H9 (cell line): ENCODE measurements at places on chromosomes 2 and 18.

- peaks cover 2% of the 10 kb centered on the region; the same call in 1 of the 2 replicates for H3K4me1 ChIP-seq
- H3K27me3 ChIP-seq, result no peaks in the 10 kb centered on the region
These were observed 88.1 kb upstream of the CYP26B1 start for GRCh38 chr2:72235497-72236415.

GRCh38 chr18:9539938-9540337 is 64.6 kb downstream of the RALBP1 start:
- H3K4me3 ChIP-seq, result no peak overlapping the region
- DNase-seq, result no peak
- H3K27ac ChIP-seq, result no peak overlapping the region
- no peaks in the 10 kb centered on the region for H3K27me3 ChIP-seq
- H3K4me1 ChIP-seq, result no peaks in the 10 kb centered on the region; the same call in 1 of the 2 replicates

DNA sequence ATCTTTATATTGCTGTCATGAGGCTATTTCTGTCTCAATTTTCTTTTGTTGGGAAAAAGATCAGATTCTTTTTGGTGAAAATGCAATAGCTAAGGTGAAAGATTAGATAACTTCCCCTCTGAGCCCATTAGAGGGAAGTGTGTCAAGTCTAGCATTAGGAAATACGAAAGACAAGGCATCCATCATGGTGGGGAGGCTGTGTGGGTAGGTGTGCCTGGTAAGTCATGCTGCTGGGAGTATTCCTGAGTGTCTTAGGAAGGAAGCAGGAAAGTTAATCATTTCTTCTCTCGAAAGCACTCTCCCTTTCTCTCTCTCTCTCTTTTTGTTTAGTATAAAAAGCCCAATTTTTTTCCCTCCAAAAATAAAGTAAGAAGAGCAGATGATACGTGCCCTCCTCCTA is 780.2 kb upstream of the FSHR start:
- no peak for DNase-seq
- no peak overlapping the region for H3K4me3 ChIP-seq
- no peaks in the 10 kb centered on the region for H3K4me1 ChIP-seq
- H3K27ac ChIP-seq, result no peak overlapping the region
- H3K27me3 ChIP-seq, result peaks cover 36% of the 10 kb centered on the region

DNA sequence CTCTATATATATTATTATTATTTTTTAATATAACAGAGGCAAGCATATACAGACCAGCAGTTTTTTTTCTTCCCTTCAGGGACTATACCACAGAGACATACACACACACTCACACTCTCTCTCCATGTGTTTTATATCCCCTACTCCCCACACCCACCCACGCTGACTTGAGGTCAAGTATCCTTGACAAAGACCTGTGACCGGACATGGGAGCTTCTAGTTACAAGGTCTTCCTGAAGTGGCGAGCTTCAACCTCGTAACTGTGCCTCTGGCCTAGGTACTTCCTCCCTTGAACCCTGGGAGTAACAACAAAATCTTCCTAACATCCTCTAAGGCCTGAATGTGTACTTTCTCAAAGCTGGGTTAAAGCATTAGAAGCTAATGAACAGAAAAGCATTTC is 52.5 kb downstream of the POLR1A start:
- H3K4me1 ChIP-seq, result no peaks in the 10 kb centered on the region
- peaks cover 88% of the 10 kb centered on the region for H3K36me3 ChIP-seq
- no peak overlapping the region for H3K4me3 ChIP-seq
- peak; percentile 5 for DNase-seq
- H3K27me3 ChIP-seq, result no peaks in the 10 kb centered on the region
- no peak overlapping the region for H3K27ac ChIP-seq

- no peak overlapping the region for H3K4me3 ChIP-seq
- no peaks in the 10 kb centered on the region for H3K27me3 ChIP-seq
- H3K36me3 ChIP-seq, result no peaks in the 10 kb centered on the region; the same call in 2 of the 3 replicates
These were observed 52.8 kb downstream of the TMEM178A start for GRCh38 chr2:39718483-39718882.
